Activated naive CD4-positive, alpha-beta T cell treated with anti-CD3 and anti-CD28 coated beads, Interleukin-2, amount 50 U/mL, for 16 hours (primary cell): ENCODE measurements at places on chromosomes 16 and 17.

DNA sequence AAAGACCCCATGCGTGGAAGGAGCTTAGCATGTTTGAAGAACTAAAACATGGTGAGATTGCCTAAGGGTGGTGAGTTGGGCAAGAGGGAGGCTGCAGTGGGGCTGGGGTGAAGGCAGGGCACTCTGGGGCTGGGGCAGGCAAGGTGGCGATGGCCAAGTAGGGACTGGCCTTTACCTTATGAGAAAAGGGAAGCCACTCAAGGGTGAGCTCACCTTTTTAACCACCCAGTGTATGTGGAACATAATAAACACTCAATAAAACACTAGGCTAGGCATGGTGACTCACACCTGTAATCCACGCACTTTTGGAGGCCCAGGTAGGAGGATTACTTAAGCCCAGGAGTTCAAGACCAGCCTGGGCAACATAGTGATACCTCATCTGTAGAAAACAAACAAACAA lies 37.7 kb downstream of the LYRM9 start:
- no peak for DNase-seq

DNA sequence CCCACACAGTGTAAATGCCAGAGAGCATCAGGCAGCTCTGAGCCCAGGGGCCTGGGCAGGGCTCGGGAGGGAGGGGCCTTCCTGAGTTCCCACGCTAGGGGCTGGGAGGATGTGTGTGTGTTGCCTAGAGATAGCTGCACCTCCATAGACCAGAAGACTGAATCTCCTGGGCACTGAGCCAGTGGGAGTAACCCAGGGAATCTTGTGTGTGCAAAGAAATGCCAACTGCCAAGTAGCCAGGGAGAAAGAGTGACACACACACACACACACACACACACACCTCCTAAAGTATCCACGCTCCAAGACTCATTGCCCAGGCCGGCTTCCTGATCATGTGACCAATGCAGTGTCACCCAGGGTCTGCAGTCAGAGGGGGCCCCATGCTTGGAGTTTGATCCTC lies 166.2 kb upstream of the RPL38 start:
- no peak for DNase-seq

- no peak for DNase-seq
Measured at GRCh38 chr16:77043076-77043475, 147.9 kb upstream of the MON1B start.

GRCh38 chr16:68658341-68658973 lies 13.3 kb downstream of the CDH3 start:
- no peak for DNase-seq
